ENCODE measurements at places on chromosomes 3 and 15.

DNA sequence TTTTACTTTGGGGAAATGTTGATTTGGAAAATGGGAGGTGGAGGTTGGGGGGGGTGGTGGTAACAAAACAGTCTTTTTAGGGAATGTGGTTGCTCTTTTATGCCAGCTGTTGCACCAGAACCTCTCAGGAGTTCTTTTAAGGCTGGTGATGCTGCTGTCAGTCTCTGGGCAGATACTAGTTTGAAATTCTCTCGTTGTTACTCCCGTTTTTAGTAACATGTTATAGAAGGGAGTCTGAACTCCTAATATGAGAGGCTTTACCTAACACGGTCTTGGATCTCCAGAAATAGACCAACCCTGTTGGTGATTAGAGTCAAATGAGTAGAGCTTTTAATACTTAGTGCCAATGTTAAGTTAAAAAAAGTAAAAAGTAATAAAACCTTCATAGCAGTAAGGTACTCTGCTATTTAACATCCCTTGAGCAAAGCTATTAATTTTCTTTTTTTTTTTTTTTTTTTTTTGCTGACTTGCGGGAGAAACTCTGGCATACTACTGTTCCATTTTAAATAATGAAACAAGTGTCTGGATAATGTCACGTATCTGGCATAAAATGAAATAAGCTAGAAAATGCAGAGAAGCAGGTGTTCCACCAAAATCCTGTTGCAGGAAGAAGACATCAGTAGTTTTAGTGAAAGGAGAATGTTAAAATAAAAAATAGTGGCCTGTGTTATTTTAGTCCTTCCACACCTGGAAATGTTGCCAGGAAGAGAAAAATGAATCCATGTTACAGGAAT lies 156.7 kb downstream of the CACNA1D start:
- no peak for DNase-seq

DNA sequence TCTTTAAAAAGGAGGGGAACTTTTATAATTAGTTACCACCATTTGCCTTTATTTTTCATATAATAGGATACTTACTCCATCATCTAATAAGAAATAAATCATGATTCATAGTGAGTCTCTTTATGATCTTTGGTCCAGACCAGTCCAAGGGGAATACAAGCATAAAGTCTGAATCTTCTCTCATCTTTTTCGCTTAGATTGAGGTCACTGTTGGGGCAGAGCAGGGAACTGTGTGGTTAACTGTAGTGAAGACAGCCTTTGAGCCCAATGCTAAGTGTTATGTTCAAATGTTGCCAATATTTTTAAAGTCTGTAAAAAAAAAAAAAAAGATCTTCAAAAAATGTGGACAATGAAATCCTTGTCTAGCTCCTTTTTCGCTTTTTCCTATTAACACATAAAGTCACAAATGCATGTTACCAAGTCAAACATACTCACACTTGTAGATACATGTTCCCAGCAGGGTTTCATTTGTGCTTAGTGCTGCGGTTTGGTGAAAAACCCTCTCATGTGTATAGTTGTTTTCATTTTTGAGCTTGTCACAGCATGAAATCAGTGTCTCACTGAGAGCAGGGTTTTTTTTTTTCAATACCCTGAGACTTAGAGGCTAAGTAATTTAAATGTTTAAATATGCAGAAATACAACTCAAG lies 72.1 kb downstream of the EPHA3 start:
- no peak for DNase-seq

DNA sequence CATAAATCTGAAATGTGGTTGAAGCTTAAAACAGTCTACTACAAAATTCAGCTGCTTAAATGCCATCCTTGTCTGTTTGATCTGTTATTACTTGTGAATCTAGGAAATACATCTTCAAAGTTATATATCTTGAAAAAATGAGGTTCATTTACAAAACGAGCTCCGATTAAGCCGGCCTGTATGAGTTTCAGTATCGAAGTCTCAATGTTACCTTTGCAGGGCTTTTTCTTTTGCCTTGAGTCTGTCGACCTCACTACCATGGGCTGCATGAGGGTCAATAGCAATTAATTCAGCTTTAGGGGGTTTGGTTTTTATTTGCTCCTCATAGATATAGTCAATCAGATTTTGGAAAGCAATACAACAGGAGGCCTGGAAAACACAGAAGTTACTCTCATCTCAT lies 23.2 kb downstream of the ERICH6 start:
- DNase-seq = no peak

- DNase-seq = no peak
Observed at GRCh38 chr3:159791336-159791735, 197.3 kb upstream of the IL12A start.

GRCh38 chr3:11592445-11593298 lies 51.0 kb downstream of the VGLL4 start:
- no peak for DNase-seq

DNA sequence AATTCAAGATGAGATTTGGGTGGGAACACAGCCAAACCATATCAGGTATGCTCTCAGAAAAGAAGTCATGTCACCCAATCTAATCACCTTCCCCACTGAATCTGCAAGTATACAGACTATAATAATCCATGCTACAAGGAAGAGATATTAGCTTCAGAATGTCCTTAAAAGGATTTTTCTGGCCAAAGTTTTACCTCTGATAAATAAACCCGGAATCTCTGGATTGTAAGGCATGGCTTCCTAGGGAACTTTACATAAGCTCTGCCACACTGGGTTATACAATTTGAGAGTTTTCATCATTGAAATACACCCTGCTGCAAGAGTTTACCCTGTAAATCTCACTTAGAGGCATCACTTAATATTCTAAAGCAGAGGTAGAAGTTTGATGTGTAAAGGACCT lies 330.5 kb upstream of the KCNMB2 start:
- DNase-seq = no peak

- peak; percentile 8 for DNase-seq
Observed at GRCh38 chr15:33126559-33127290, 67.8 kb downstream of the FMN1 start.

DNA sequence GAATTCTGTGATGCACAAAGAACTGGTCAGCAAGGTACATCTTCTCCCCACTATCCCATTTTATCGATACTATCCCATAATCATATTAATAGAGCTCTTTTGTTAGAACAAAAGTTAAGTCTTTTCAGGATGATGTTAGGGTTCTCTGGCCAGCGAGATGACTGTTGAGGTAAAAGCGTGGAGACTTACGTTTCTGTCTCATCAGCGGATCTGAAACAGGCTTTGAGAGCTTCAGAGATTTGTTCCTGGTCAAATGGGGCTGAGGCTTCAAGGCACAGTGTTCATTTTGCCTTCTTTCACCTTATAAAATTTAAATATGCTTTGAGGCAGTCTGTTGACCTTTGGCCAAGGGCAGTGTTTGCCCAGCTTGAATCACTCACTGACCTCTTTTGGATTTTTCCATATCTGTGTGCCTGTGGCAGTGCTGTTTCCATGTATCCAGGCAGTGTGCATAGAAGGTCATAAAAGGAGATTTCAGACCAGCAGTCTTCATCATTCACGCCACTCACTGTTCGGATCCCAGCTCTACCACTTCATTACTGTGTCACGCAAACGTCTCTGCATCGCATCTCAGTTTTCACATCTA lies 3.1 kb downstream of the ADAMTSL3 start:
- no peak for DNase-seq

DNA sequence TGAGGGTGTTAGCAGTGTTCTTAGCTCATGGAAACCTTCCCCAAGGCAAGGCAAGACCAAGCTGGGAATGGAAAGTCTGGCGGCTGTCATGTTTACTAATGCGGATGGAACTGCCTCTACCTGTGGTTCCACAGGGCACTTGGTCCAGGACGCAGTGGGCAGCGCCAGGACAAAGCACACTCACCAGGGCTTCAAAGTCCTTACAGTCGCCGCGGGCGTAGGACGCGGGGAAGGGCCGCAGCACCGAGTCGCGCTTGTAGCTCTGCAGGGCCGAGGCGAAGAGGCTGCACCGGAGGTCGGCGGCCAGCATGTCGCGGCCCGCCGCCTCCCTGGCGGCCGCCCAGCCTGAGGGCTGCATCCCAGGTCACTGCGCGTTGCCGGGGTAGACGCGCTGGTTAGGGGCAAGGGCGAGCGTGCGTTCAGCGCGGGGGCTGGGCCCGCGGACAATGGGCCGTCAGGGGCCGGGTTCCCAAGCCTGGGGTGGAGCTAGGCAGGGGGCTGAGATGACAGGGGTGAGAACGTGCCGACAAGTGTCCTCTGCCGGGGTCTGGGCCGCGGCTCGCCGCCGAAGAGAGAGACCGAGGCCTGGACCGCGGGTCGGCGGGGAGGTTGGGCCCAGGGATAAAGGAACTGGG lies 497 bp downstream of the PARP16 start:
- DNase-seq = no peak

GRCh38 chr3:24344784-24345439 lies 149.7 kb downstream of the THRB start:
- no peak for DNase-seq

DNA sequence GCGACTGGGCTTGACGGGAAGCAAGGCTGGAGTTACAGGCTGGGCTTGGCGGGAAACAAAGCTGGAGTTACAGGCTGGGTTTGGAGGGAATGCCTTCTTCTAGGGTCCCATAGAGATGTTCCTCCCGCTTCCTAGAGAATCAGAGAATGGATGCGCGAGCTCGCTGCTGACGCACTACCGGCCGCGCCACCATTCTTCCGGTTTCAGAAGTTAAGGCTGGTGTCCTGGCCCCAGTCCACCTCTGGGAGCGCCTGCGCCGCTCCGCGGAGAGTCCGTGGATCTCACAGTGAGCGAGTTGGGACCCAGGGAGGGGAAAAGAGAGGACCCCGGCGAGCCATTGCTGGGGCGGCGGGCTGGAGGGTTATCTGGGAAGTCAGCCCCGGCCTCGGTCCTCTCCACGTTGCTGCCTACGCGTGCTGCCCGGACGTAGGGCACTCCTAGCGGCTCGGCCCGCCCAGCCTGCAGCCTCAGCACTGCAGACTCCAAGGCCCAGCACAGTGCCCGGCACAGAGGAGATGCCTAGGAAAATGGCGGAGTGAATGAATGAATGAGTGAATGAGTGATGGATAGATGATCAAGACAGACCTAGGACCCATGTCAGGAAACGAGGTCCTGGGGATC lies at the start of gene ZNF502:
Gene ZNF502, plus strand, starts transcription at position 206 of the 621 bp plus-strand sequence. CDS start 7,602 bp downstream, outside the sequence.
- no peak for DNase-seq

DNA sequence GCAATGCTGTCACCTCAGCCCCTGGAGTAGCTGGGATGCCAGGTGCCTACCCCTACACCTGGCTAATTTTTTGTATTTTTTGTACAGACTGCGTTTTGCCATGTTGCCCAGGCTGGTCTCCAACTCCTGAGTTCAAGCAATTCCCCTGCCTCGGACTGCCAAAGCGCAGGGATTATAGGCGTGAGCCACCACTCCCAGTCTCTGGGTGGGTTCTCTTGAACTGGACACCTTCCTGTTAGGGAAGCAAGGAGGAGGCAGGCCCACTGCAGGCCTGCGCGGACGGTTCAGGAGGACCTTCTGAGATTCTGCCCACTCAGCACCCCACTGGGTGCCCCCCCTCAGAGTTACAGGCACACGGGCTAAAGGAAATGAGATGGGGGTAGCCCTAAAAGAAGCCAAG lies 73.8 kb upstream of the HERC1 start:
- DNase-seq = no peak

DNA sequence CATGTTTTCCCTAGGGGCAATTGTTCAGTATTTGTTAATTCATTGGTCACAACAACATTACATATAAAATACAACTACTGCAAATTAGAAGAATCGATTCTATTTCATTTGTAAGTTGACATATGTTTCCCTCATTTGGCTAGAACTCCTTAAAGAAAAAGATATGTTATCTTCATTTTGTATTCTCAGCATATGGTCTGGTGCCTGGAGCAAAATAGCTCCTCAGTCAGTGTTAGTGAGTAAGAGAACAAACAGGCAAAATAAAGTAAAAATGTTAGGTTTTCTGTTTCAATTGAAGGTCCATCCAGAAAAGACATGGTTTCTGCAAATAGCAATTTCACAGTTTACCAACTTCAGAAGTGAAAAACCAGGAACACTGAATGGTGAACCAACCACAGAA lies 1343.1 kb downstream of the ROBO1 start:
- no peak for DNase-seq

- no peak for DNase-seq
Observed at GRCh38 chr3:142098964-142099363, 50.4 kb downstream of the TFDP2 start.

GRCh38 chr15:88658972-88659931 lies 20.4 kb downstream of the ISG20 start:
- DNase-seq = no peak

GRCh38 chr3:15356176-15356575 lies 23.8 kb upstream of the SH3BP5 start:
- no peak for DNase-seq

DNA sequence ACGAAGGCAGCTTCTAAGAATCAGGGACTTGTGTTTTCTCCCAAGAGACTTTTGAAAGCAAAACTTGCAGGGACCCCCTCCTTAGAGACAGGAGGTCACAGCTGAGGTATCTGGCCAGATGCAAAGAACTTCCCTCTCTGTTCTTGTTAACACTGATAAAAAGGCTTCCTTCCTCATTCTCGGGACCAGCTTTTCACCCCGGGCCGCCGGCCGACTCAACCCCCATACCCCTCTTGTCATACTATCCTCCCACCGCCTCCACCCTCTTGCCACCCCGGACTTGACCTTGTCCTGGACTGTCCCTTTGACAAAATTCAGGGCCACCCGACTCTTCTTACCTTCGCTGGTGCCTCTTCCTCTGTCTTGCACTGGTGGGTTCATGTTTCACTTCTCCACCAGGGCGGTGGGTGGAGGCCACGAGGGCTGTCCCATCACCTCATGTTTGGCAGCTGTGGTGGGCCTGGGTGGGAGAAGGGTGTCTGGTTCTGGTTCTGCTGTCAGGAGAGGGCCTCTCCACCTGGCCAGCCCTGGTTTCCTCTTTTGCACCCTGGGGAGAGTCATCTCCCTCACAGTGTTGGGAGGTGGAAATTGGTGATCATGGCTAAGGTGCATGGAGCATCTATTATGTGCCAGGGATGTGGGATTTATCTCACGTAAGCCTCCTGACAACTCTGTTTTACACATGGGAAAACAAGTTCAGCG lies 32.5 kb downstream of the BHLHE40 start:
- peak; percentile 88 for DNase-seq

- DNase-seq = no peak
Observed at GRCh38 chr3:177523067-177523675, 325.9 kb upstream of the TBL1XR1 start.

- DNase-seq = no peak
Observed at GRCh38 chr15:53982876-53983275, 4.6 kb downstream of the UNC13C start.

DNA sequence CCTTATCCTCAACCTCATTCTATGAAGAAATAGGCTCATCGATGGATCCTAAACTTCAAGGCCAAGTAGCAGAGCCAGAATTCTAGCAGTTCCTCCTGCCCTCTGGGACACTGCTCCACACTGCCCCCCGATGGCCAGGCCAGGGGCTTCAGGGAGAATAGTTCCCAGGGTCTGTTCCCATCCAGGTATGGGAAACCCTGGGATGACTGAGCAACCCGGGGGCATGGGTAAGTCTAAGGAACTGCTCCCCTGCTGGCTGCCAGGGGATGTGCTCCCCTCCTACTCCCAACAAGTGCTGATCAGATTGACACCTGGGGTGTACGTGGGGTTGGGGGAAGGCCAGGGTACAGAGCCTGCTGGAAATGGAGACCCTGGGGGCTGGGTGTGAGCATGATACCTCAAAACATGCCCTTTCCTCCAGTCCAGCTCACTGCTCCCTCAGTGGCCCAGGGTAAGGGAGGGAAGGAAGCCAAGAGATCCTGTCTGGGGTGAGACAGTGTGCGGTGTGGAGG lies 7.6 kb downstream of the ULK3 start:
- peak; percentile 52 for DNase-seq
